ENCODE measurements at places on chromosomes 6 and 20. TPM values are rescaled to one million over a fixed set of nuclear protein-coding genes. Genes with fewer than 3 reads are reported as not detected.

RSPH9 gene
- under 0.01 TPM for total RNA-seq

- no peak for DNase-seq
- H3K4me1 ChIP-seq: peaks cover 4% of the 10 kb centered on the region
- no peak overlapping the region for H3K4me3 ChIP-seq
- no peak overlapping the region for H3K27ac ChIP-seq
These were observed 136.1 kb downstream of the EYA4 start for GRCh38 chr6:133377219-133377618.

BFSP1 gene
- 1.9 TPM for total RNA-seq

DNA sequence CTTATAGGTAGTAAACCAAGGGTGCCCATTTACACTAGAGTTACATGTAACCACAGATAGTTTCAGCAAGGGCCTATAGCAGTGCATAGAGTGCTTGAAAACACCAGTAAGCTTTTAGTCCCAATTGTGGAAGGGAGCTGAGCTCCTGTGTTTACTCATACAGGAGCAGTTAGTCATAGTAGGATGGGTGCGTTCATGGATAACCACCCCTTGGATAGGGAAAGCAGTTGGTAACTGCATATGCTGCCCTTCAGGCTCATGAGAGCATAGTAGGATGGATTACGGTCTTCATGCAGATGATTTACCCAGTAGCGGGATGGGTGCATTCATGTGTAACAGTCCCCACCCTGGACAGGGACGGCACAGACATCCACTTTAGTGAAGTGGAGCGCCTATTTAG, 45.1 kb downstream of the OR2B6 start:
- H3K27ac ChIP-seq: no peak overlapping the region
- H3K36me3 ChIP-seq: no peaks in the 10 kb centered on the region
- no peak overlapping the region for H3K4me3 ChIP-seq
- DNase-seq: no peak

THEMIS gene
- total RNA-seq: under 0.01 TPM

All from IMR-90 (cell line).